ENCODE measurements at places on chromosomes 1 and 21.

DNA sequence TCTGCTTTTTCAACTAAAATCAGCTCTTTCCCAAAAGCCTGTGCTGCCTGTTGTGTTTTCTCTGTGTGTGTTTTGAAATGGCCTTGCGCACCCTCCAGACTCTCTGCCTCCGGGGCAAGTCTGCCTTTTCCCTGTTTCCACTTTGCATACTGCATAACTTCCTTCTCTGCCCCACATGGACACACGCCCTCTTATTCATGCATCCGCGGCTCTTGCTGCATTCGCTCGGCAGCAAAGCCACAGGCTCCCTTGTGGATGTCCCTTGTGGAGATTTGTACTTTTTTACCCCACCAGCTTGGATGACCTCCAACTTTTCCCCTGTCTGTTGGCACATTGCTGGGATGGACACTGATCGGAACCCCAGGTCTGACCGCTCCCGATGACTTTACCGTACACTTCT, 147.6 kb downstream of the ADSS2 start:
- no peak for DNase-seq

DNA sequence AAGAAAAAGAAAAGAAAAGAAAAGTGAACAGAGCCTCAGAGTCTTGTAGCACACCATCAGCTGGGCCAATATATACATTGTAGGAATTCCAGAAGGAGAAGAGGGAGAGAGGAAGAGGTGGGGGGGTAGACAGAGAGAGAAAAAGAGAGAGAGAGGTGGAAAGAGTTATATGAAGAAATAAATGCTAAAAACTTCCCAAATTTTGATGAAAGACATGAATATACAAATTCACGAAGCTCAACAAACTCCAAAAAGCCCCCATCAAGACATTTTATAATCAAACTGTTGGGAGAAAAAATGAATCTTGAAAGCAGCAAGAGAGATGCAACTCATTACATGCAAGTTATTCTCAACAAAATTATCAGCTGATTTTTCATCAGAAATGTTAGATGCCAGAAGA, 41.5 kb upstream of the TSHB start:
- no peak for DNase-seq

GRCh38 chr1:170768929-170769328, 105.0 kb downstream of the PRRX1 start:
- DNase-seq: no peak

GRCh38 chr1:115428676-115429075, 90.6 kb upstream of the NGF start:
- DNase-seq: no peak

- no peak for DNase-seq
These were observed 73.9 kb downstream of the ACTL8 start for GRCh38 chr1:17828991-17829390.

GRCh38 chr1:158833264-158833663, 2.1 kb downstream of the MNDA start:
- no peak for DNase-seq

- no peak for DNase-seq
These were observed 72.2 kb downstream of the NME7 start for GRCh38 chr1:169295425-169295824.
